Activated naive CD8-positive, alpha-beta T cell treated with anti-CD3 and anti-CD28 coated beads for 36 hours (primary cell): ENCODE measurements at places on chromosomes 1 and 21. TPM values are rescaled to one million over a fixed set of nuclear protein-coding genes. Genes with fewer than 3 reads are reported as not detected.

Gene OR2W3
- not detected for total RNA-seq

Gene ZSWIM5
- 0.37 TPM for total RNA-seq

- H3K27ac ChIP-seq, result no peak overlapping the region
- no peak overlapping the region for H3K4me3 ChIP-seq
- no peaks in the 10 kb centered on the region for H3K36me3 ChIP-seq
- no peaks in the 10 kb centered on the region for H3K4me1 ChIP-seq
- no peaks in the 10 kb centered on the region for H3K27me3 ChIP-seq
- DNase-seq, result no peak
Measured at GRCh38 chr1:168665975-168666374, 63.0 kb downstream of the DPT start.

DNA sequence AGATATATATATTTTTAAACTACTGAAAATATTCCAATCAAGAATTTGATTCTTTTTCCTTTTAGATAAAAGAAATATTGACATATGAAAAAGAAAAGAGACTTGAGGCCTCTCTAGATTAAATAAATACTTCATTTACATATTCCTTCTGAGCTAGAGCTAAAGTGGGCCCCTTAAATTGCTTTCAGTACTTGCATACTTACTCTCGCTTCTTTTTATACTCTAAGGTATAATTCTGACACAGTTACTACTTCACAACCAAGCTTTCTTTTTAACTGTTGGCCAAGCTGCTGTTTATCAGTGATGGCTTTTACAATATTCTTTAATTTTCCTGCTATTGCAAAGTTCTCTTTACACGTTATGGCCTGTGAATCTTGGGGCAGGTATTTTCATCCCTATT, 24.6 kb downstream of the EXTL2 start:
- no peak overlapping the region for H3K27ac ChIP-seq
- no peak for DNase-seq
- peaks cover 5% of the 10 kb centered on the region for H3K4me1 ChIP-seq
- H3K36me3 ChIP-seq, result no peaks in the 10 kb centered on the region
- no peak overlapping the region for H3K4me3 ChIP-seq
- no peaks in the 10 kb centered on the region for H3K27me3 ChIP-seq

DNA sequence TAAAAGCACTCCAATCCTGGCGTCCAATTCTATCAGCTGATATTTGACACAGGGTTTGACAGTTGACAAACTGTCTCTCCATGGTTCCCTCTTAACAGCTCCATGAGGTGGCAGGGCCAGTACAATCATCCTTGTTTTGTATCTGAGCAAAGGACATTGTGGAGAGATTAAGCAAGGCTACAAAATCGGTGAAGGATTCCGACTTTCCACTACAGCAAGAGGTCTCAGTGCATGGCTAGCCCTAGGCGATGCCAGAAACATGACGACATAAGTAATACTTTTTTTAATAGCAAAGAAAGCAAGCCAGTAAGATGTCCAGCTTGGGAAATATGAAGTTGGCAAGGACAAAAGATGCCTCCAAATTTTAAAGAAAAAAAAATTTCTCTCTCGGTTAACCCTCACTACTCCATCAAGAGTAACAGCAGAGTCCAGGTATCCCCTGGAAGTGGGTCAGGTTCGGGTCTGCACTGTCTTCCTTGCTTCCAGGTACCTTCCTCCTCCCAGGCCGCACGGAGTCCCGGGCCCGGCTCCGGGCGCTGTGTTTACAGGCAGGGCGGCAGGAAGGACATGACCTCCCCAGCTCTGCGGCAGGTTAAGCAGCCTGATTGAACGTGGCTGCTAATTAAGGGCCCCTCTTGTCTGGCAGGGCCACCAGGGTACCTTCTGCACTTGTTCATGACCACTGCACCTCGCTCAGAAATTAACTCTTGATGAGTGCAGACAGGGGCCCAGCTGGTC, 106.1 kb downstream of the SIM2 start:
- DNase-seq, result no peak
- H3K4me3 ChIP-seq, result no peak overlapping the region
- H3K27me3 ChIP-seq, result no peaks in the 10 kb centered on the region
- peaks cover 20% of the 10 kb centered on the region for H3K36me3 ChIP-seq
- H3K4me1 ChIP-seq, result no peaks in the 10 kb centered on the region

- H3K4me1 ChIP-seq, result peaks cover 6% of the 10 kb centered on the region
- H3K4me3 ChIP-seq, result no peak overlapping the region
- H3K36me3 ChIP-seq, result no peaks in the 10 kb centered on the region
- no peak for DNase-seq
- no peak overlapping the region for H3K27ac ChIP-seq
Measured at GRCh38 chr1:26029864-26030481, 8.4 kb downstream of the EXTL1 start.

DNA sequence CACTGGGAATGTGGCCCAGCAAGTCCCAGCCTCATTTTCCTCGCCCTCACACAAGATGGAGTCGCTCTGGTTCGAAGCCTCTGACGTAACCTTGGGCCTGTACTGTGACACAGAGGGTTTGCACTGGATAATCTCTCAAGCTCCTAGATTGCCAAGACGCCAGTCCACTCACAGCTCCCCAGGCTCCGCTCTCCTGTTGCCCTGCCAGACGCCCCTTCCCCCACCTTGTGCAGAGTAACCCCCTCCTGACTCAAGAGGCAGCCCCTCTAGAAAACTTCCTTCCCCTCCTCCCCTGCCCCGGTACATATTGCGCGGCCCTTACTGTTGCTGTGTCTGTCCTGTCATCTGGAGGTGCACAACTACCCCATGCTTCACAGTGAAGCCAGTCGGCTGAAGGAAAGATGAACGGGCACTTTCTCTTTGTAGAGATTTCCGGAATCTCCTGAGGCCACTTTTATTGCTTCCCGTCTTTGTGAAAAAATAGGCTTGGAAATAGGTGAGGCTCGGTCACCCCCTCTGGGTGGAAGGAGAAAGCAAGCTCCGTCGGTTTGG, 981 bp upstream of the KIAA1614 start:
- H3K36me3 ChIP-seq, result no peaks in the 10 kb centered on the region
- no peak for DNase-seq
- H3K4me3 ChIP-seq, result peak overlapping the region; percentile 34
- peaks cover 42% of the 10 kb centered on the region for H3K27me3 ChIP-seq
- H3K4me1 ChIP-seq, result peaks cover 5% of the 10 kb centered on the region
- H3K27ac ChIP-seq, result no peak overlapping the region

- peaks cover 21% of the 10 kb centered on the region for H3K4me1 ChIP-seq
- H3K27ac ChIP-seq, result no peak overlapping the region
- no peak for DNase-seq
- peaks cover 10% of the 10 kb centered on the region for H3K36me3 ChIP-seq
- H3K27me3 ChIP-seq, result no peaks in the 10 kb centered on the region
- H3K4me3 ChIP-seq, result peak overlapping the region; percentile 78
Measured at GRCh38 chr1:1616838-1617237, 1.5 kb downstream of the MIB2 start.

DNA sequence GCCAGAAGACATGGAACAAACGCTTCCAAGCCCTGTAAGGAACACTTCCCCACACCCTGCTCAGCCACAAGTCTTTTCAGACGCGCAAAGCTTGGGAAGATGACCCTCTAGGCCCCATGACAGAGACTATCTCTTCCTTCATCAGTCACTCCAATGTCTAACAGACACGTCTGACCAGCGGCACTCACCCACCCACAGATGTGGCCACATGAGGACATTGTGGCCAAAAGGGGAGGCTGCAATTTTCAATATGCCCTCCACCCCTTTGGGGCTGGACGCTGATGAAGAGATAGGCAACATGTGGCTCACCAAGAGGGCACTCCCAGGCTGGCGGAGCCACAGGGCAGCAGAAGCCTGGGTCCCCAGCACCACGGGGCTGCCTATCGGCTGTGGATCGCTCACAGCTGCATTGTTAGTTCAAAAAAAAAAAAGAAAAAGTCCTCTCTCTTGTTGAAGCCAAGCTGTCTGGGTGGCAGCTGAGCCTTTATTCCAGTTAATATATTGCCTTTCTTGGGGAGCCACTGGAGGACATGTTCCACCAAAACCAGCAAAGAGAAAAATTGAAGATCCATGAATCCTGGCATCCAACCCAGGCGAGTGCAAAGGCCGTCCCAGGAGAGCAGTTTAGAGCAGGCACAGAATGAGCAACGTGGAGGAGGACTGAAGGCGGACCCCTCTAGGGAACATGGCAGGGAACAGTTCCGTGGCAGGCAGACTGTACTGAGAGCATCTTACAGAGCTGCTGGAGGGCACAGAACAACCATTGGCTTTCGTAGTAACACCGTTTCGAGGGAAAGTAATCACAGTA, 52.7 kb upstream of the GPR153 start:
- no peak overlapping the region for H3K27ac ChIP-seq
- H3K4me3 ChIP-seq, result no peak overlapping the region
- H3K36me3 ChIP-seq, result peaks cover 2% of the 10 kb centered on the region
- H3K27me3 ChIP-seq, result no peaks in the 10 kb centered on the region
- H3K4me1 ChIP-seq, result no peaks in the 10 kb centered on the region
- no peak for DNase-seq
